Stimulated activated CD4-positive, alpha-beta T cell treated with anti-CD3 and anti-CD28 coated beads, Interleukin-1b, Interleukin-23, amount 100 ng/mL, for 1 hour (primary cell): ENCODE measurements at places on chromosomes 11 and 22.

DNA sequence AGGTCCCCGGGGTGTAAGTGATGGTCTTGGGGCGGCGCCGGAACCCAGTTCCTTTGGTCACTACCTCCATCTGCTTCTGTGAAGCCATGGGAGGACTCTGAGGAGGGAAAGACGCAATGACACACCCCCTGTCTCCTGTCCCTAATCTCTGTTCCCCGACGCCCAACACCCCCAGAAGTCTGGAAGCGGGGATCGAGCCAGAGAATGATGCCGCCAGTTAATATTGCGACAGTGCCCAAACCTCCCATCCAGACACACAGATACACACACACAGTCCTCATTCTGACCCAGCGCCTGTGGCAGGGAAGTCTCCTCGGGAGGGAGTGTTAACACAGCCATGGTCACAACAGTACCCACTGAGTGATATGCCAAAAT, 352 bp downstream of the C22orf23 start:
- DNase-seq: no peak

- peak; percentile 48 for DNase-seq
Observed at GRCh38 chr22:39514373-39514973, 5.9 kb upstream of the ATF4 start.

DNA sequence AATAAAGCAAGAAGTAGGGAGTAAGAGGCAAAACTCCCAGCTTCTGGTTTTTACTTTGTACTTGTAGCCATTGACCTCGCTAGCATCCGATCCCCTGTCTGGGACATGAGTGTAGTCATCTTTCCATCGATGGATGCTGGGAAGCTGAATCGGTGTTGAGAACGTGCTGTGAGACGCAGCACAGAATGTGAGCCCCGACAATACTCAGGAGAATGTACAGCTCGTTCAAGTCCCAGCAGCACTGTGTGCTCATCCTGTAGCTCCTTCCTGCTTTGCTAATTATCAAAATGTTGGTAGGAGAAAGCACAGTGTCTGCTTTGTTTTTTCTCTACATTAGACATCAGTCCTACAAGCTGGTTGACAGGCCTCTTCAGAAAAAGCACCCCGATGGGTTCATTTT, 56.6 kb downstream of the JAM3 start:
- no peak for DNase-seq

DNA sequence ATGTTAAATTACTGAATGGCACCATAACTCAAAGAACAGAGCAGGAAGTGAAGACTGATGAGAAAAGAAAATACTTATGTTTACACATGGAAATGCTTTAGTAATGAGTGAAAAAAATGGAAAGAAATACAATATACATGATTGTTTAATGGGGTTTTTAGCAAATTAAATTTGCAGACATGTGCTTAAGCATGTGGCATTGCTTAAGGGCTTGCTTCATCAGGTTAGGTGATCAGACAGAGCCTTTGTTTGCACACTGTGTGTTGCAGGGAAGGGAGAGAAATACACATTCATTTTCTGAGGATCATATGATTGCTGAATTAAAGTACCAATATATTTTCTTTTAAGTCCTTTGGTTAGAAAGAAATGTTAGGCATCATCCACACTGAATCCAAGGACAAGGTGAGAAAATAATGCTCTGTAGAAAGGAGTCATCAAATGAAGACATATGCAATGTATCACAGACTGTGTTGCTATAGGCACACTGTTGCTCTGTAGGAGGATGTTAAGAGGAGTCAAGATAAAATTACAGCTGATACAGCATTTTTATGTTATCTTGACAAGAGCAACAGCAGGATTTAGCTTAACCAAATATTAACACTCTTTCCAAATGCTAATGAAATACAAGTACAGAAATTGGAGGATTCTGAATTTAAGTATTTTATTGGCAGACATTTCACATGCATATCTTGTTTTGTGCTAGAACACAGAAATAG, 23.4 kb upstream of the ARHGAP20 start:
- no peak for DNase-seq

GRCh38 chr11:112724496-112724790, 236.8 kb upstream of the NCAM1 start:
- DNase-seq: no peak

DNA sequence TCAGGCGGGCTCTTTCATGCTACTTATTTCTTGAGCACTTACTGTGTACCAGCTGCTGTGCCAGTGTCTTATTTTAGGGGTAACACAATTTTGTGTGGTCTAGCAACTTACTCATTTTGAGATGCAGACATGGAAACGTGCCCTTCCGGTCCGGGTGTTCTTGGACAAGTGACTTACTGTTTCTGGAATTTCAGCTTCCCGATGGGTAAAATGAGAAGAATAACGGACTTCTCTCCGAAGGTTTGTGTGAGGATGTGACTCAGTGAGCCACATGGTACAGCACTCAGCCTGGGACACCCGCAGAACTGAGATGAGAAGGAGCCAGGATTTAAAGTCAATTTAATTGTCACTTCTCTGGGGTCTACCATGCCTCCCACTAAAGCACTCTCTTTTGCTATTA, 114.5 kb upstream of the SYT13 start:
- DNase-seq: no peak

- DNase-seq: no peak
Observed at GRCh38 chr11:126723665-126724045, 276.9 kb downstream of the KIRREL3 start.

GRCh38 chr11:117872975-117873827, 3.3 kb downstream of the FXYD6 start:
- no peak for DNase-seq

GRCh38 chr11:73126804-73127480, 15.2 kb downstream of the FCHSD2 start:
- no peak for DNase-seq

GRCh38 chr22:24053481-24054226, 42.5 kb downstream of the CABIN1 start:
- no peak for DNase-seq

GRCh38 chr22:38040953-38041759, 16.0 kb upstream of the PICK1 start:
- DNase-seq: no peak

DNA sequence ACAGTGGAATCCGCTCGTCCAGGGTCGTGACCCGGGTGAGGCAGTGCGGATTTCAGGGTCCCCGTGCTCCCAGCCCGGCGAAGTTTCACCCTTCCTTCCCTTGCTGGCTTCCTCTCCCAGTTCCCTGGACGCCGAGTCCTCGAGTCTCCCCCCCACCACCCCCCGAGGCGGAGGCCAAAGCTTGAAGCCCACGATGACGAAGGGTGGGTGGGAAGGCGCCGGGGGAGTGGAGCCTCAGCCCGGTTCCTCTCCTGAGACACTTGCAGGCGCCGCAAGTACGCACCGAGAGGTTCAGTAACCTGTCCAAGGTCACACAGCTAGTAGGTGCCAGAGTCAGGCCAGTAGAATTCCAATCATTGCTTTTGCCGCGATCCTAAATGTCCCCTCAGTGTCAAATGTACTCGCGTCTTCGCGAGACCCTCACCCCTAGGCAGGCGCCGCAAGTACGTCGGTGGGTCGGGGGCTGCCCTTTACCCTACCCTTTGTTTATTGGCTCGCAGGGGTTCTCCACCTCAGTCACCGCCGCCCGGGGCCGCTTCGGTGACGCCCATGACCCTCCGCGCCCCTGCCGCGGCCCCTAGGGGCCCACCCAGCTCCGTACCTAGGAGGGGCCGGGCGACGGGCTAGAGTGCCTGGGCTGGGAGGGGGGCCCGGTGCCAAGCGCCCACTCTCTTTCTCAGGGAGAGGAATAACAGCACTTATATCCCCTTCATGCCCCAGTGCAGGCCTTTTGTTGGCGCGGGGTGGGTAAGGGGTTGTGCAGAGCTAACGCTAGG, 5.7 kb upstream of the CHRM1 start:
- DNase-seq: no peak

GRCh38 chr11:125164422-125165110, at the start of gene PKNOX2:
PKNOX2 (plus strand) TSS chr11:125164751; CDS start chr11:125351306, 186,555 bp downstream.
- no peak for DNase-seq

GRCh38 chr11:17793642-17794170, 59.1 kb downstream of the KCNC1 start:
- DNase-seq: no peak

DNA sequence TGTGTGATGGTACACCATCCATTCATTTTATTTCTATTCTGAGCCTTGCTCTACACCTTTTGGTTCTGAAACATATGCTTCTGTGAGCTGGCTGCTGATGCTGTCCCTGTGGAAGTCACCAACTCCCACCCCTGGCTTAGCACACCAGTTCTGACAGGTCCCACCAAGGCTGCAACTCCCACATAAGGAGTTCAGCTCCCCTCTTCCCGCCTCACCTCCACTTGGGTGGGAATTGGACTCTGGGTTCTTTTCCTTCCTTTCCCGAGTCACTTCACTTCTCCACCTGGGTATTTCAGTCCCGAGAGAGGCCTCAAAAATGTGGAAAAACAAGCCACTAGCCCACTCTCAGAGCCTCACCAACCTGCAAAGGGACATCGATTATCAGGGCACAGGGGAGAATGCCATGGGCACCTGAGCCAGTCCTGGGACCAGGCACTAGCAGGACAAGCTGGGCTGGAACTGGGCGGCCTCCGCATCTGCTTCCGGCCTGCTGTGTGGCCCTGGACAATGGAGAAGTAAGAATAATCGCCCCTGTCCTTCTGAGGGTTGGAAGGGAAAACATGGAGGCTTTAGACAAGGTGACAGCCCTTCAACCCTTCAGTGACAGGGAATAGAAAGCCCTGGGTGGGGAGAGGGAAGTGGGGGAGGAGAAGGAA, 80.1 kb downstream of the IGLL1 start:
- no peak for DNase-seq

DNA sequence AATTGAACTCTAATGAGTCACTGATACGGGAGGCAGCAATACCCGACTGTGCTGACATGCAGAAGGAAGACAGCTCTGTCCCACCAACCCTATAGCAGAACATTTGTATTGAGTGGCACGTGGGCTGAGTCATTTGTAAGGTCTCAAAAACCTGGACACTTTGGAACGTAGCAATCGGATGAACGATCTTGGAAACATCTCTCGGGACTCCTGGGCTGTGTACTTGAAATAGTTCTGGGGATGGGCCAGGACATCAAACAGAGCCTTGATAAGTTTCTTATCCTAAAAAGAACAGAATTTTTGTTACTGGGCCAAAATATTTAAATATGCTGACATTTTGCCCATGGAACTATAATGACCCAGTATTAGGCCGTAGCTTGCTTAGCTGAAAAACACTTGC, 17.1 kb upstream of the NRIP3 start:
- DNase-seq: no peak

GRCh38 chr11:74559934-74560309, 32.5 kb upstream of the POLD3 start:
- DNase-seq: no peak

DNA sequence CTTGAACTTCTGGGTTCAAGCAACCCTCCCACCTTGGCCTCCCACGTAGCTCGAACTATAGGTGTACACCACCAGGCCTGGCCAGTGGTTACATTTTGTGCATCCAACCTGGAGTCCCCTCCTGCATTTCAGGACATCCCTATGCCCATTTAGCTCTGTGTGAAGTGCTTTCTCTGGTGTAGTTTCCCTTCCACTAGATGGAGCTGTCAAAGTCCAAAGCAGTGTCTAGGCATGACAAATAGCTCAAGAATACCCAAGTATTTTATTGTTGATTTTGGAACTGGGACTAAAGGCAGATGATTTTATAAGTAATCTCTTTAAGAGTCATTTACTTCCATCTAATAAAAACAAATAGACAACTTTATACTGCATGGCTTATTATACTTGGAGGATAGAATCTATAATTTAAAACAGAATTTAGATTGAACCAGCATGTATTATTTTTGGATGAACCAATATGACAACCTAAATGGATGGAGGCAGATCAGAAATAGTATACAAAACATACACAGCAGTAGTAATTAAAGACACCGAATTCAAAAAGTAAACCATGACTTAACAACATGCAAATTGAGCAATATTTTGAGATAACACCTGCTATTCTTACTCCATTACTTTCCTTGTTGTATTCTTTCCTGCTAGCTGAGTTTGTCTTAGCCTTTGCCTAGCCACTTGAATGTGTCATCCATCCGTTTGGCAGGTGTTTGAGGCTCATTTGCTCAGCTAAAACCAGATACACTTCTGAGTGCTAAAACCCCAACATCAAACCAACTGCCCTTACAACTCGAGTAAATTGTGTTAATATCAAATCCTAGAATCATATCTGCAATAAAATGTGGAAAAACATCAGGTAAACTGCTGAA, 37.7 kb downstream of the EIF4ENIF1 start:
- DNase-seq: no peak

GRCh38 chr11:11850668-11851067, 8.9 kb downstream of the USP47 start:
- no peak for DNase-seq
